NCI-H748 treated with DMSO at 0.1 percent for 48 hours (cell line): ENCODE measurements at places on chromosomes 6 and 20.

DNA sequence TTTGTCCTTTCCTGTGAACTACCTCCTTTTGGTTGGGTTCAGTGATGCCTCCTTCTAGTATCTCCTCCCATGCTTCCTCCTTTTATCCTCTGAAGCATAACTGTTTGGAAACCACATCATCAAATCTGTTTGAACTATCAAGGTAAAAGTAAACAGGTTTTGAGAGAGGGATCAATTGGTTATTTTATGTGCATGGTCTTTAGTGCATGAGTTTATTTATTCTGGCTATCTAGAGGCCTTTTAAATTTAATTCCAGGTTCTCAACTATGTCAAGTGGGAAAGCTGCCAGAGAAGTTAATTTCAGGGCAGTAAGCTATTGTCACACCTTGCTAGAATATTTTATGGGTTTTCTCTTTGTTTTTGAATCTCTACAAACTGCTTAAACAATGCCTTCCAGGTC is 54.1 kb downstream of the WASF1 start:
- peak; percentile 96 for DNase-seq

DNA sequence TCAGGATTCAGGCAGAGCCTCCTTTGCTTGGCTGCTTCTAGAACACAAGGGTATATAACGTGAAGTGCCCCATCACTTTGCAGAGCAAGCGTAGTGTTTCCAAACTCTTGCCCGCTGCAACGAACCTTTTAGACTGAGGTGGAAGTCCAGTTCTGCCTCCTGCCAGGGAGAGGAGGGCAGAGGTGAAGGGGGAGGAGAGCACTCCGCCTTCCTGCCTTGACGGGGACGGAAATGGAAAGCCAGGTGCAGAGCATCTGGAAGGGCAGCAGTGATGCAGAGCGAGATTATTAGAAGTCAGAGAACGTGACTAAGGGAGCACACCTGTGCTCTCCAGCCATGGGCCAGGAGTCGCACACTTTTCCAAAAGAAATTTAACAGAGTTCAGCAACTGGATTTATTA is 63.4 kb downstream of the RREB1 start:
- no peak for DNase-seq

DNA sequence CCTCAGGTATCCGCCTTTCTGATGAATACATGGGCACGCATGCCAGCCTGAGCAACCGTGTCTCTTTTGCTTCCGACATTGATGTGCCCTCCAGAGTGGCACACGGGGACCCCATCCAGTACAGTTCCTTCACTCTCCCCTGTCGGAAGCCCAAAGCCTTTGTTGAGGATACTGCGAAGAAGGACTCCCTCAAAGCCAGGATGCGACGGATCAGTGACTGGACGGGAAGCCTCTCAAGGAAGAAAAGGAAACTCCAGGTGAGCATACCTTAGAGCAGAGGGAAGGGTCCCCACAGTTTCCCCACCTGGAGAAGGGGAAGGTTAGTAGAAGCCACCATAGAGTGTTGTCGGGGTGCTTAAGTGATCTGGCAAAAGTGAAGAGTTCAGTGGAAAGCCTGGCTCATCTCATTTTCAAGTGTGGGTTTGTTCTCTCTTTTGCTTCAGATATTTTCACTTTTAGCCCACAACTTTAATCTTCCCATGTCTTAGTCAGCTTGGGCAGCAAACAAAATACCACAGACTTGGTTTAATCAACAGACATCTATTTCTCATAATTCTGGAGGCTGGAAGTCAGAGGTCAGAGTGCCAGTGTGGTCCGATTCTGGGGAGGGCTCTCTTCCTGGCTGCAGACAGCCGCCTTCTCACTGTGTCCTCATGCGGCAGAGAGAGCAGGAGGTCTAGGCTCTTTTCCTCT is 133.5 kb upstream of the CLDN20 start:
- no peak for DNase-seq

- no peak for DNase-seq
These were observed 553.7 kb downstream of the CD83 start for GRCh38 chr6:14671261-14671681.

DNA sequence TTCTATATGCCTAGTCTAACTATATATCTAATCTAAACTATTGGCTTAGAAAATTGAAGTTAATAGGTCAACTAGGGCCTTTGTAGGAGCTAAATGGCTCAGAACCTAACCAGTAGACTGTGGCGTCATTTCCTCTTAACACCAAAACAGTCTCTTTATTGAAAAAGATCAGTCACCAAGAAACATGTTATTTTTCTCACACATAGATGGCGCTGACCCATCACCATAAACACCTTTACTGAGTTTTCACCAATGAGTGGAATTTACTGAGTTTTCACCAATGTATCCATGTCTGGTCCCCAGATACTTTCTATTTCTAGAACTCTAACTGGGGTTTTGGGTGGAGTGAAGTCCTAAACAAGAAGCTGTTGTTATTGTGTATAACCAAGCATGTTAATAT is 636.0 kb downstream of the BCKDHB start:
- peak; percentile 47 for DNase-seq

- DNase-seq: no peak
These were observed 48.6 kb downstream of the TCP11 start for GRCh38 chr6:35092362-35093117.

GRCh38 chr6:155185544-155185943 is 78.3 kb upstream of the CLDN20 start:
- DNase-seq: no peak

GRCh38 chr6:37116326-37116725 is 53.6 kb upstream of the PIM1 start:
- no peak for DNase-seq

- DNase-seq: no peak
These were observed 59.4 kb downstream of the TRMT6 start for GRCh38 chr20:5890773-5891441.

DNA sequence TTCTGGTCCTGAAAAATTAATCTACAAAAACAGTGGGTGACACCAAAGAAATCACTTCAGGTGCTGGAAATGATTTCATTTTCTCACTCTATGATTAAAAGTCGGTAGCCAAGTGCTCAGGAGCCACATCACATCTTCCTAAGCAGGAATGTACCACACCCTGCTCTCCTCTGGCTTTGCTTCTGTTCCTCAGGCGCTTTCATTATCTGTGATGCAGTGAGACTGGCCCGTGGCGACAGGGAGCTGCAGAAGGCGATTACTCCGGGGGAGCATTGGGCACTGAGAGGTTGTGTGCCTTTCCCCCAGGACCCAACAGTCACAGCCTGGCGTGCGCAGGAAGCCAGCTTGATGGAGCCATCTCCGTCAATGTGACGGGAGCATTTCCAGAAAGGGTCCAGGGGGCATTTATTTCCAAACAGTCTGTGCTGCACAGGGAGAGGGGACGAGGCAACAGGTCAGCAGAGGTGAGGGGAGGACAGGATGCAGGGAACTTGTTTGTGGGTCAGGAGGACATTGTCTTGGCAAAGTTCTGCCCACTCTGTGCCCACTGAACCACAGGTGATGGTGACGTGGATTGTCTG is 5.6 kb upstream of the ZNF831 start:
- DNase-seq: no peak

GRCh38 chr6:154399097-154399496 is 42.5 kb upstream of the IPCEF1 start:
- DNase-seq: no peak

DNA sequence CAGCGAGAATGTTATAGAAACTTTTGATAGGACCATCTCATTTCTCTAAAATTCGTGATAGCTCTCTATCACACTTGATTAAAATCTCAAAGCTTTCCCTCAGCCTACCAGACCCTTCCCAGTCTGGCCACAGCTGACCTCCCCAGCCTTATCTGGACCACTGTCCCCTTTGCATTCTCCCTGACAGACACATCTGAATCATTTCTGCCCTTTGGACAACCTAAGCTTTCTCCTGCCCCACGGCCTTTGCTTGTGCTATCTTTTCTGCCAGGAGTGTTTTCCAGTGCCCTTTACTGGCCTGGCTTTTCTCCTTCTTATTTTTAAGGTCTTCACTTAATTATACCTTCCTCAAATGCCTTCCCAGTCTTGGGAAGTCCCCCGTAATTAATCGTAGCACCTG is 136.0 kb upstream of the RNF24 start:
- no peak for DNase-seq

- no peak for DNase-seq
These were observed 33.6 kb downstream of the TTI1 start for GRCh38 chr20:37999526-38000263.

DNA sequence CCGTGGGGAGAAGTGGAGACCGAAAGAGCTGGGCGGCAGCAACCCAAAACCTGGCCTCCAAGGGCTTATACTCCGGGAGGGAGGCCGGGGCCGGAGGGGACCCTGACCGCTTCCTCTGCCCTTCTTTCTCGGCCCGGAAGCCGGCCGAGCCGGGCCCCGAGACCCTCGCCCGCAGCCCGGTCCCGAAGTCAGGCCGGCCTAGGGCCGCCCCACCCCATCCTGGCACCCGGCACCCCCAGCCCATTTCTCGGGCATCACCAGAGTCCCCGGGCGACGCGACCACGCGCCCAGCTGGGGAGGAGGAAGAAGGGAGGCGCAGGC is 572 bp upstream of the ZDHHC14 start:
- DNase-seq: no peak

GRCh38 chr6:13472976-13473767 is 14.2 kb downstream of the GFOD1 start:
- DNase-seq: no peak
